ENCODE measurements at places on chromosomes 5 and 9. TPM values are rescaled to one million over a fixed set of nuclear protein-coding genes. Genes with fewer than 3 reads are reported as not detected.
A peak's percentile ranks its signal among the peaks of the same experiment; 100 is the strongest.

Gene CER1
- 22.3 TPM for total RNA-seq

Gene PRR16
- 0.13 TPM for total RNA-seq

Gene PCDHB10
- total RNA-seq: 1.5 TPM

Gene CCDC183
- total RNA-seq: 1.1 TPM

Gene PCDHGA9
- 1.3 TPM for total RNA-seq

Gene IER5L
- 1.0 TPM for total RNA-seq

Gene GARIN3
- not detected for total RNA-seq

Gene SUSD3
- 9.0 TPM for total RNA-seq

DNA sequence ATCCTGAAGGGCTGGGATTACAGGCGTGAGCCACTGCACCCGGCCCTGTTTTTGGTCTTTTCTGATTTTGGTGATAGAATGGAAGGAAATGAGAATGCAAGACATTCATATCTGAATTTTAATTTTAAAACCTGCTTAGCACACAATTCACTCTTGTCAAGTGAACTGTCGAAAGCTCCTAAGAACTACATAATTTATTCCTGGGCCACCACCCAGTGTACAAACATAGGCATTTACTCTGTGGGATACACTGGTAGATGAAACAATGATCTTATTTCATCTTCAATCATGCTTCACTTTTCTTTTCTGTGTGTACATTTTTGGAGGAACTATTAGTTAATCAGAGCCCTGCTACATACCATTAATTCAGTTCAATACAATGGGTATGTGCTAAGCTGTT is 227.3 kb downstream of the EBF1 start:
- DNase-seq: no peak

- no peak for DNase-seq
Measured at GRCh38 chr5:142000704-142001484, 11.9 kb downstream of the GNPDA1 start.

GRCh38 chr5:57937501-57938173 is 455.0 kb upstream of the ACTBL2 start:
- DNase-seq: no peak

DNA sequence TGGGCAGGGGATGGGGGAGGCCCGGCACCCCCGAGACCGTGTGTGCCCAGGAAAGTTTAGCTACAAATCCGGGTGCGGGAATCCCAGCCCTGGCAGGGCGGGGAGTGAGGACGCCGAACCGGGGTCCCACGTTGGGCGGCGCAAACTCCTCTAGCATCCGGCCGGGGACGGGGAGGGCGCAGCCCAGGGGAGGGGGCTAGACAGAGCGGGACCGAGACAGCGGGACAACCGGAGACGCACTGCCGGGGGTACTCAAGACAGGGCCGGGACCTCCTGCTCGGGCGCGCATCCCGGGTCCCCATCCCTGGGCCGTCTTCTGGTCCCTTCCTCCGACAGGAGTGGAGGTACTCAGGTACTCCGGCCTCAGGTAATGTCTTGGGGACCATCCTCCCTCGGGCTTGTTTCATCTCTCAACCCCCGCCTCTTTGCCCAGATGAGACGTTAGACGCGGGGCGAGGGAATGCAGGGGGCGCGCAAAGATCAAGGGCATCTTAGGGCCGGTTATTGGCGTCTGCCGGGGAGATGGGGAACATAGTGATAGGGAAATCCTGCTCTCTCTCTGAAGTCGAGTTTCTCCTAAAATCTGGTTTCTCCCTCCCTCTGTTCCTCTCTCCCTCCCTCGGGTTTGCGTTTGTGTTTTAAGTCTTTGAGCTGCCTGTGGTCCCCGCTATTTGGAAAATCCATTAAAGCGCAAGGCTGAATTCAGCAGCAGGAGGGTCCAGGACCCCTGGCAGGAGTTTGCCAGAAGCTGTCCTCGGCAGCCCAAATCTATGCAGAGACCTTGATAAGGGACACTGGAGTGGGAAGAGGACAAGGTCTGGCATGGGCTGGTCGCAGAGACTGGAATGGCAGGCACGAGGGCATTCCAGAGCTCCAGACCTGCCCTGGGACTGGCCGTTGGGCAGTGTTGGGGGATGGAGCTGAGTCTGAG is 815 bp downstream of the PDZD2 start:
- DNase-seq: peak; percentile 46

DNA sequence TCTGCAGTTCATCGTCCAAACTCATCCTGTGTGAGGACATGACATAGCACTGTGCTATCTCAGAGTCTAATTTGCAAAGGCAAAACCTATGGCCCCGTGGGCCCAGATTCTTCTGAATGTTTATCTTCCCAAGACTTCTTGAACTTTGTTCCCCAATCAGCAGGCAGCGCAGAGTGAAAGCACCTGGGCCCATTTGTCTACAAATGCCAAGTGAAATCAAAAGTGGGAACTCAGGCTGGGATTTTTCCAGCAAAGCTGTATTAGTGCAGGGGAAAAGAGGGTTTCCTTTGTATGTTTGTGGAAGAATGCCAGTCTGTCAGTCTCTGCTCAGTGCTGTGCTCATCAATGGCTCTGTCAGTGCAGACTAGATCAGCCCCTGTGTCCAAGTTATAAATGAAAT is 55.8 kb downstream of the FOXD1 start:
- DNase-seq: no peak

GRCh38 chr9:109052416-109052815 is 39.1 kb upstream of the CTNNAL1 start:
- DNase-seq: no peak

DNA sequence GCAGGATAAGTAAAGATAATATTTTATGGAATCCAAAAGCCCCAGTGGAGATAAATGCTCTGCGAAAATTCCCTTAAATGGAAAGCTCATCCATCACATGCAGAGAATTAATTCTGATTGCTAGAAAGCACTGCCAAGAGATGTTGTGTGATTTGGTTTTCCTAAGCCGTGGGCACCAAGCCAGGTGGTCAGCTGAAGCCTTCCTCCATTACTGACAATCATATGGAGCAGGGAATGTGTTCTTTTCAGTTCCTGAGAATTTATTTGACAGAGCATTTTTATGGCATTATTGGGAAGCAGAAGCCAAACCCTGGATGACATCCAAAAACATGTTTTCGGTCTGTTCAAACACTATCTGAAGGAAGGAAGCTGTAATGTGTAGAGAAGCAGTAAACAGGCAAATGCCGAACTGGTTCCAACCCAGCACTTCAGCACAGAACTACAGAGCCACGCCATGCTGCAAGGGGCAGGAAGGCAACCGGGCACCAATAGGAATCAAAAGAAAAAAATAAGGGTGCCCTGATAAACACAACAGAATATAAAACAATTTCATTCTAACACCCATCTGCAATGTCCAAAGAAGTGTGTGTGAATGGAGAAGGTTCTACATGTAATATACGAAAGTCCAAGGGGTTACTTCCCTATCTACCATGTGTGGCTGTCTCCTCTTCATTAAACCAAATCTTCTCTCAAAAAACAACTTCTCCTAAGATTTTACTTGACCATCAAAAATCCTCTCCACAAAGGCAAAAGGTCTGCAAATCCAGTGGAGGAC is 12.3 kb downstream of the ARSB start:
- DNase-seq: no peak

DNA sequence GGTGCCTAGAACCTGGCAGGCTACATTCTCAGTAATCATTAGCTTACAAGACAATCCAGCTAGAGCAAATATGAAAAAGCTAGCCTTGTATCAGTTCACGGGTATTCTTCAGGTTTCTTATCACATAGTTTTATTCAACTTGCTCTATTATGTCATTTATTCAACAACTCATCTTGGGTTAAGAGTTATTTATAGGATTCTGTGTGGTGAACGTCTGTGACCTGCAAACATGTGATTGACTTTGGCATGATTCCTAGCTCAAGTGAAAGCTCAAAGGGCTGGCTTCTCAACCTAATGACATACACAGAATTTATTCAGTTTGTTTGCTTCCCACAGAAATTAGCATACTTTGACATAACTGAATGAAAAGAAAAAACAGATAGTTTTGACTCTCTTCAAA is 173.1 kb downstream of the PLPPR1 start:
- DNase-seq: no peak

- DNase-seq: no peak
Measured at GRCh38 chr9:88553350-88553749, 18.4 kb downstream of the NXNL2 start.

- DNase-seq: no peak
Measured at GRCh38 chr5:142015781-142016533, 3.1 kb upstream of the GNPDA1 start.
